ENCODE measurements at places on chromosomes 12 and 14. TPM values are rescaled to one million over a fixed set of nuclear protein-coding genes. Genes with fewer than 3 reads are reported as not detected.

PDE3A gene
- not detected for total RNA-seq

CDCA3 gene
- 0.68 TPM for total RNA-seq

TMTC3 gene
- total RNA-seq: 58.6 TPM

WDHD1 gene
- total RNA-seq: 11.3 TPM

SLC10A1 gene
- total RNA-seq: not detected
